Stimulated activated CD4-positive, alpha-beta T cell treated with anti-CD3 and anti-CD28 coated beads, TNF-alpha, amount 100 ng/mL, for 4 hours (primary cell): ENCODE measurements at places on chromosomes 12 and 14.

DNA sequence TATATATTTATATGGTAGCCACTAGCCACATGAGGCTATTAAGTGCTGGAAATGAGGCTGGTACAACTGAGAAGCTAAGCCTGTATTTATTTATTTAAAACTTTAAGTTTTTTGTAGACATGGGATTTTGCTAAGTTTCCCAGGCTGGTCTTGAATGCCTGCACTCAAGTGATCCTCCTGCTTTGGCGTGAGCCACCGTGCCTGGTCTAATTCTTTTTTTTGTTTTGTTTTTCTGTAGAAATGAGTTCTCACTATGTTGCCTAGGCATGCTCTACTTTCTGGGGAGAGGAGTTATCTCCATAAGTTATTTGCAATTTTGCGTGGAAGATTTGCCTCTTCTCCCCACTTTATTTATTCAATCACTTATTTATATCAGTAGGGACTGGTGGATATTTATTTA is 4.8 kb upstream of the SNRNP35 start:
- no peak for DNase-seq

DNA sequence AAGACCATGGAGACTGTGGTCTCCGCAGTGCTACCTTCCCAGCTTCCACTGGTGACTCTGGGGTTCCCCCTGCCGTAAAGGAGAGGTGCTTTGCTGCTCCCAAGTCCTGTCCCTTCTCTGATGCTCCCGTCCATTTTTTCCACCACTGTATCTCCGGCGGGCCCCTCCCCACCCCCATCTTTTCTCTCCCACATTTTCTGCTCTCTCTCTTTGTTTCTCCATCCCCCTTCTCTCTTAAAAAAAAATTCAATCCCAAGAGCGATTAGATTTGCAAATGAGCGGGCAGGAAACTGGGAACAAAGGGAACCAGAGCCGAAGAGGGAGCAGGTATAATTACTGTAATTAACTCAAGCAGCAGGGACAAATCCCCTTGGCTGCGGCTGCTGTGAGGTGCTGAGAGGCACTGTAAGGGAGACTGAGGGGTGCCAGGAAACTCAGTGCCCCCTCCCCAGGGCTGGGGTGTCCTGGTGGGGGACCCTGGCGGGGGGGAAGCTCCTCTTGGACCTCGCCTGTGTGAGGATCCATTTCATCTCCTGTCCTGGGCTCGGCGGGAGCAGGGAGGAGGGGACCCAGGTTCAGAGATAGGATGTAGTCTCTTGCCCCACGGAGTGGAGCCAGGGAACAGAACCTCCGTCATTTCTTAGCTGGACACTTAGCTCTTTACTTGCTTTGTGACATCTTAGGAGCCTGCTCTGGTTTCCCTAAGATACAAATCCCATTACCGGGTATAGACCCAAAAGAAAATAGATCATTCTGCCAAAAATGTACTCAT is 140.4 kb upstream of the NRXN3 start:
- no peak for DNase-seq

- no peak for DNase-seq
Measured at GRCh38 chr12:124507188-124508109, 60.0 kb downstream of the NCOR2 start.

DNA sequence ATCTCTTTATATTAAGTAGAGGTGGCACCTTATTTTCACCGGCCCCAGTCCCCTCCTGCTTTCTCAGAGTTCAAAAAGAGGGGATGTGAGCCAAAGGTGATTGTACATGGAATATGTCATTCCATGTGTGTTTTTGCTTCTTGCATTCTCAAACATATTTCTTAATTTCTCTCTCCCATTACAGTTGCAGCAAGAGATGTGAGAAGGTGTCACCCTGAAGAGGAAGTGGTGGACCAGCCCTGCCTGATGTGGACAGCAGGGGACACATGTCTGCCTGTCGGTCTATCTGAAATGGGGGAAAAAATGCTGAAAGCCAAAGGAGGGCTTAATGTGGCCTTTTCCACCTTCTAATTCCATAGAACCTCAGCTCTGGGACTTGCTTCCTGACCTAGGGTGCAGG is 1.9 kb upstream of the FOXN3 start:
- DNase-seq, result no peak

DNA sequence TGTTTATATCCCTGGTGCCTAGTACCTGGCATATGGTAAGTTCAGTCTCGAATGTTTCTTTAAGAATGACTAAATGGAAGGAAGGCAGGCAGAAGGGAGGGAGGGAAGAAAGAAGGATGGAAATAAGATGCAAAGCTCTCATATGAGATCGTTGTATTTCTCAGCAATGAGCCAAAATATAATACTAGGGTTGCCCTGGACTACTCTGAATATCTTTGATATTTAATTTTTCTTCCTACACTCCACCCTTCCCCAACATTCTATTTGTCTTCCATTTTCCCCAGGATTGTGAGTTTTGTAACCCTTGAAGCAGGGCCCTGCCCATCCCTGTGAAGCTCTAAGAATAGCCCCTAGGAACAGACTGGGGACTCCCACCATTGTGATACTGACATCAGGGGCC is 43.9 kb downstream of the GUCY2C start:
- DNase-seq, result no peak

DNA sequence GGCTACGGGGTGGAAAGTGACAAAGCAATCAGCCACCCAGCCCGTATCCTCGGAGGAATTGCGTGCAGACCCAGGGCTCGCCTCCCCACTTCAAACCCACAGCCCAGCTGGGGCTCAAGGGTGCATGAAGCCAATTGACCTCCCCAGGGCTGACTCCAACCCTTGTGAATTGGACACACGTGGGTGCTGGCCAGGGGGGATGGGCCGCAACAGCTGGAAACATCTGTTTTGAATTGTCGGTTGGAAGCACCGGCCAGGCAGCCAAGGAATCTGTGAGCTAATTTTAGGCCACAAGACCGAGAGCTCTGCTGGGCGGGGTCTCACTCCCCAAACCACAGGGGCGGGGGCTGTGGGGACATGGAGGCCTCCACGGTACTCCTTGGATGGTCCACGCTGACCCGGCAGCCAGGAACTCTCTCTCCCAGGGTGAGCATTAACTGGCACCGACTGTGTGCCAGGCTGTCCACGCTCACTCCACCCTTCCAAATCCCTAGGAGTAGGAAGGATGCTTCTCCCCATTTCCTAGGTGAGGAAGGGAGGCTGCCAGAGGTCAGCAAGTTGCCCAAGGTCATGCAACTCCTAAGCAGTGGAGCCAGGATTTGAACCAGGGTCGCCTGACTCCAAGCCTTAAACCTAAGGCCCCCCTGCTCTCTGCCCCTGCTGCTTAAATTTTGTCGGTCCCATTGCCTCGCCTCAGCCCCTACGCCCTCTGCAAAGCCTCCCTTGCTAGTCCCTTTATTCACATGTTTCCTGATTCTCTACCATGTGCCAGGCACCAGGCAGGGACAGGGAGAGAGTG is 11.9 kb upstream of the TMEM119 start:
- DNase-seq, result no peak

DNA sequence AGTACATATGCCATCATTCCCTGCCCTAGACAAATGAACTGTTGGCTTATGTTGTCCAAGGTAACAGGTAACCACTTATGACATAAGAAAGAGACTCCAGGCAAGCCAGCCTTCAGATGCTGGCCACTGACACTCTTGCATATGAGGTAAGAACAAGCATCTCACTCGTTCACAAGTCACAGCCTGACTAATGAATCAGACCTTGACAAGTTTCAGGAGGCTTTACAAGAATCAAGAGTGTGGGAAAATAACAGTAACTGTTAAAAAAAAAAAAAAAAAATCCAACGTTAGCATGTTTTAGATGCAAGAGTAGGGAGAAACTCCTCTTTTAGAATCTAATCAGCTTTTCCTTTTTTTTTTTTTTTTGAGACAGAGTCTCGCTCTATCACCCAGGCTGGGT is 40.7 kb downstream of the ZFYVE1 start:
- DNase-seq, result no peak
